ENCODE measurements at places on chromosomes 1 and 21.
A peak's percentile ranks its signal among the peaks of the same experiment; 100 is the strongest.

GRCh38 chr21:43211760-43212115 lies 42.9 kb downstream of the CRYAA start:
- peak; percentile 20 for DNase-seq

- no peak for DNase-seq
These were observed 96.7 kb upstream of the CXADR start for GRCh38 chr21:17416139-17416538.

DNA sequence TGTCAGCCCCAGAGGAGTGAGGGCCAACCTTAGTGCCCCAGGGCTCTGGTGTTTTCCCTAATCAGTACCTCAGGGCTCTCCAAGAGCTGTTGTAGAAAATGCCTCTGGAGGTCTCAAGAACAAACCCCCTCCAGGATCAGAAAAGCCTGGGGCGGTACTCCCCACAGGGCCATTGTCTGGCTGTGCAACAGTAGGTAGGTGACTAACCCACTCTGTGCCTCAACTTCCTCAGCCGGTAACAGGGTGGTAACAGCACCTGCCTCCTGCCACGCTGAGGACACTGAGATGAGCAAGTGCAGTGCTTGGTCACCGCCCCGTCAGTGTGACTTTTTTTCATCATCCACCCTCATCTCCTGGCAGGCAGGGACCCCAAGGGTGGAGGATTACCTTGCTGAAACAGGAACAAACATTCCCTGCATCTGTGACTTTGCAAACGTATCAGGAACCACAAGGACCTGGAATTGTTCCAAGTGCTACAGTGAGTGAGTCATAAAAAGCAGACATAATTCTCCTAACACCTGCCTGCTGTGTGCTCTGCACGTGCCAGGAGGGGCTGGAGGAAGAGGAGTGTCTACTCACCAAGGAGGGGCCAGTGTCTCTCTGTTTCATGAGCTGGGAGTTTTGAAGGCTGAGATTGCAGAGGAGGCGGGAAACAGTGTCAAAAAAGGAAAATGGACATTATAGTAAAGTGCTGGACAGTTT lies 440.8 kb downstream of the NPHP4 start:
- DNase-seq: peak; percentile 52

DNA sequence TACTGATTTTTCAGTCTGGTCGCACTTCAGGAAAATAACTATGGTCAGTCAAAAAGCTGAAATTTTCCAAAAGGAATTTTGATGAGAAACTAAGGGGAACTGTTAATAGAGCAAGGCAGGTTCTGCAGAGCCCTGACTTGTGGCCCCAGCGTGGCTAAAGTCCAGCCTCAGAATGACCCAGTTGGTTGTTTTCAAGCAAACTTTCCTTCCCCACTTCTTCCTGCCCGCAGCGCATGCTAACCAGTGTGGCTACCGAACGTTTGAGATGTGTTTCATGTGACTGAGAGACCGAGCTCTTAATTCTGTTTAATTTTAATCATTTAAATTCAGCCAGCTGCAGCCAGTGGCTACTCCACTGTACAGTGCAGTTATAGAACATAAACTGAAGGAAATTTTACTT lies 6.2 kb upstream of the IL10RB start:
- peak; percentile 32 for DNase-seq

DNA sequence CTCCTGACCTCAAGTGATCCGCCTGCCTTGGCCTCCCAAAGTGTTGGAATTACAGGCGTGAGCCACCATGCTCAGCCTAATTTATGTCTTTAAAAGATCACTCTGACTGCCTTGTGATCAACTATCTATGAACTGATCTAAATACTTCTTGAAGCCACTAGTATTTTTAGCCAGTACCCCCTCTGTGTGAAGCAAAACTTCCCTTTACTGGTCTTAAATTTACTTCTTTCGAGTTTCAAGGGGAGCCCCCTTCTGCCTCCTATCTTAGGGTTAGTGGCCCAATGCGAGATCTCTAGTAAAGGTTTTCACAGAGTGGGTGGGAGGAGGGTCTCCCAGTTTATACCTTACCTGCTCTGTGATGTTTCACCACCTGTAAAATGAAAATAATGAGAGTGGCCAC lies 66.1 kb upstream of the RPL11 start:
- DNase-seq: no peak

- DNase-seq: peak; percentile 76
These were observed 87.5 kb upstream of the RHOU start for GRCh38 chr1:228647523-228648444.

DNA sequence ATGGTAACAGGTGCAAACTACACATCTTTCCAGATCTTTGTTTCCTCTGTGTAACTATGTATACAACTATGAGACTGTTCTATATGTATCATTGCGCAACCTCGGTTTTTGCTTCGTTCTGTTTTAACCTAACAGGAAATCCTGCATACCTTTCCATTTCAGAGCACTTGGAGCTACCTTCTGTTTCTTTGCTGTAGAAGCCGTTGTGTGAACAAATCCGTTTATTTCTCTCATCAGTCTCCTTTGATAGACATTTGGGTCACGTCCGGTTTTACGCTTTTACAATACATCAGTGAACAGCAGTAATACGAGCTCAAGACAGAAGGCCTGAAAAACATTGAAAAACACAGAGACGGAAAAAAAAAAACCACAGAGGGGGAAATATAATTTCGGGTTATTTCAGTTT lies 10.5 kb downstream of the ATP5IF1 start:
- DNase-seq: peak; percentile 68

DNA sequence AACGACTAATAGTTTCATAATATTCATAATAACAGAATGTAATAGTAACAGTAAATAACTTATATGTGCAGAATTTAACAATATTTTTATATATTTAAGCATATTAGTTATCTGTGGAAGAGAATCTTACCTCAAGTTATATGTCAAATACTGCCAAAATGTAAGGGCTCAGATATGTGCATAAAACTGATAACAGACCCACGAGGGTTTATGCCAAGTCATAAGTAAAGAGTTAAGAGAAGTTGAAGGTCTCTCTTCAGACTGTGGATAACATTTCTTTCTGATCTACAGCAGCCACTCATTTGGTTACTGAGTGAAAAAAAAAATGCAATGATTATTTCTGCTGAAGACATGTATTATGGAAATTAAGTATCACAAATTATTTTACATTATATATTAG lies 1167.8 kb upstream of the NCAM2 start:
- no peak for DNase-seq

- DNase-seq: no peak
These were observed 102.7 kb upstream of the C21orf91 start for GRCh38 chr21:17921579-17922530.

DNA sequence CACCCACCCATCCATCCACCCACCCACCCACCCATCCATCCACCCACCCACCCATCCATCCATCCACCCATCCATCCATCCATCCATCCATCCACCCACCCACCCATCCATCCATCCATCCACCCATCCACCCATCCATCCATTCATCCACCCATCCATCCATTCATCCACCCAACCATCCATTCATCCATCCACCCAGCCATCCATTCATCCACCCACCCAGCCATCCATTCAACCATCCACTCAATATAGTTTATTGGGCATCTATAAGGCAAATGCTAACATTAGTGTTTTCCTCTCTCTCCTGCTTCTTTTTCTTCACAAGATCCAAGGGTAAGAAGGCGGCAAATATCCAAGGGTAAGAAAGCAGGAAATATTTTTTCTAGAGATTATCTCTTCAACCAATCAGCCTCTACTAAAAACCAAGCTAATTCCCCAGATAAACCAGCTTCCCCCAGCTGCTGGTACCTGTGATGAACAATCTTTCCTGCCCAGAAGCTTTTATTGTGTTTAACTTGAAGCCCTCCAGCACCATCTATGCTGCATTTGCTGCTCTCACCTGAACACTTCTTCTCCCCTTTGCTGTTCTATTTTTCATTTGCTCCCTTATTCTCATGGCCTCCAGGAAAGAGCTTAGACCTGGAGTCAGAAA lies 22.6 kb upstream of the ATP2B4 start:
- no peak for DNase-seq

DNA sequence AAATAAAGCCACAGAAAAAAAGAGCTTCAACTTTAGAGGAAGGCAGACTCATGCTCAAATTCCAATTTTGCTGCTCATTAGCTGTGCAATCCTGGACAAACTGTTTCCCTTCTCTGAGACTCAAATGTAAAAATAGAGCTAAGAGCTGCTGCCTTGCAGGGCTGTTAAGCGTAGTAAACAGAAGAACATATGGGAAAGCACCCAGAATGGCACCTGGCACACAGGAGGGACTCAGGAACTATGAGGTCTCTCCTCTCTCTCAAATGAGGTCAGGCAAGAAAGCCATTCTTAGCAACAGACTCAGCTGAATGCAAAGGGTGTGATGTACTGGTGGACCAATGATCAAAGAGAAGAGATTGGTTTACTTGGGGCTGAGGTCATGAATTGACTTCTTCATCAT lies 61.3 kb downstream of the TRABD2B start:
- DNase-seq: no peak

DNA sequence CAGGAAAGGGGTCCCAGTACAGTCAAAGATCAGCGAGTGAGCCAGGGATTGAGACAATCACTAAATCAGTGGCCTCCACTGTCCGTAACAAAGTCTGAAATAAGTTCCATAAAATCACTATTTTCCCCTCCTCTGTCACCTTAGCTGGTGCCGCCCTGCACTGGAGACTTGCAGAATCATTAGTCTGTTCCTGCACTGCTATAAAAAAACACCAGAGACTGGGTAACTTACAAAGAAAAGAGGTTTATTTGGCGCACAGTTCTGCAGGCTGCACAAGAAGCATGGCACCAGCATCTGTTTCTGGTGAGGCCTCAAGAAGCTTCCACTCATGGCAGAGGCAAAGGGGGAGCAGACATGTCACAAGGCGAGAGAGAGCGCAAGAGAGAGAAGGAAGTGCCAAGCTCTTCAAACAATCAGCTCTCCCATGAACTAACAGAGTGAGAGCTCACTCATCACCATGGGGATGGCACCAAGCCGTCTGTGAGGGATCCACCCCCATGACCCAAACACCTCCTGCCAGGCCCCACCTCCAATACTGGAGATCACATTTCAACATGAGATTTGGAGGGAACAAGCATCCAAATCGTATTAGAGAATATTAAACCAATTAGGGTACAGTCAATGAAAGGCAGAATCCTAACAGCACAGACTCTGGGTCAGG lies 129.8 kb upstream of the TIAM1 start:
- no peak for DNase-seq

DNA sequence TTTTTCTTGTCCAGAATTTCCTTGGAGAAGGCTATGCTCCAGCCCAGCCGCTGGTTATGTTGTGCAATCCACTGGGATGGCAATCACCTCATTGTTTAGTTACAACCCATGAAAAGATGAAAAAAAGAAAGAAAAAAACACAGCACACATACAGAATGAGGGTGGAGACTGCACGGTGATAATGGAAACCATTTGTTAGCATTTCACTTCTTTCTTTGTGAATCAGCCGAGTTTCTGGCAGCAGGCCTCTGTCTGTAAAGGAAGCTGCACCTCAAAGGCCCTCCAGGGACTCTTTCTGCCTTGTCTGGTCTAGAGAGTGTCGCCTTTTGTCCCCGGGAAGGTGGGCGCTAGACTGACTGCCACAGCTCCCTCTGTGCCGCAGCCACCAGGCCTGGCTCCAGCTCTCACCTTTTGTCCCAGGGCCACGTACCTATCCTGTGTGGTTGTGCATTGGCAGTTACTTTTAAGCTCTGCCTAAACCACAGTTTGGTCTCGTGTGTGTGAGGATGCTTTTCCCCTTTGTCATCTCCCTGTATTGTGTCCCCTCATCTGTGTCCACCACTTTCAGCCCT lies 35.6 kb downstream of the NGF start:
- no peak for DNase-seq

DNA sequence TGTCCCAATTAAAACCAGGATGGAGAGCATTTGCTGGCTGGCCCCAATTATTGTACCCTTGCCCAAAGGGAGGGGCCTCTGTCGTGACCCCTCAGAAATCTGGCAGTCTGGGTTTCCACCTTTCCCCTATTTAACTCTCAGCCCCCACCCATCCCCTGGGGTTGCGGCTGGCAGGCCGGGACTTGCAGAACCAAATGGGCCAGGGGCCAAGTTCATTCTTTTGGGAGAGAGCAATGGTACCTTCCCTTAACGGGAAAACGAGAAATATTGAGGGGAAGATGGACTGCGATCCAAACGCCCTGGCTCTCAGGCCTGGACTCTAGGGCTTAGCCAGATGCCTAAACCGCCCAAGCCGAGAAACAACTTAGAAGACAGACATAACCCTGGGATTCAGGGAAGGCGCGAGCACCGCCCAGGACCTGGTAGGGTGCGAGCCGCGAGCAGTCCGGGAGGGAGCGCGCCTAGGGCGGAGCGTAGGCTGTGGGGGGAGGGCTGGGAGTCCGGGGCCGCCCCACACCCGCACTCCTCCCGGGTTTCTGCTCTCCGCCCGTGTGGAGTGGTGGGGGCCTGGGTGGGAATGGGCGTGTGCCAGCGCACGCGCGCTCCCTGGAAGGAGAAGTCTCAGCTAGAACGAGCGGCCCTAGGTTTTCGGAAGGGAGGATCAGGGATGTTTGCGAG lies at the start of gene SLC27A3:
SLC27A3 (plus strand) TSS at position 628 of the 678 bp plus-strand sequence. CDS start 91 bp downstream, outside the sequence.
- DNase-seq: peak; percentile 87

DNA sequence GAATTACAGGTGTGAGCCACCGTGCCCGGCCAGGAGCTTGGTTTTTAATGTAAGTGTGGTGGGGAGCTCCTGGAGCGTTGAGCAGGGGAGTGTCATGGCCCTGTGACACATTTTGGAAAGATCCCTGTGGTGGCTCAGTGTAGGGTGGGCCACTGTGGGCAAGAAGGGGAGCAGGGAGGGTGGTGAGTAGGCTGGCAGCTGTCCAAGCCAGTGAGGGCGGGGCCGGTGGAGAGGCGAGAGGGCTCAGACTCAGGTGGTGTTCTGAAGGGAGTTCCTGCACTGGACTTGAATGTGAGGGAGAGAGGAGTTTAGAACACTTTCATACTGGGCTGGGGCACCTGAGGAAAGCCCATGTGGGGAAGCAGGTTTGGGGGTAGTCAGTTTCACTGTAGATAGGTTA lies 3.1 kb upstream of the EVA1B start:
- no peak for DNase-seq

- DNase-seq: no peak
These were observed 39.3 kb downstream of the TAS1R2 start for GRCh38 chr1:18819986-18820790.

DNA sequence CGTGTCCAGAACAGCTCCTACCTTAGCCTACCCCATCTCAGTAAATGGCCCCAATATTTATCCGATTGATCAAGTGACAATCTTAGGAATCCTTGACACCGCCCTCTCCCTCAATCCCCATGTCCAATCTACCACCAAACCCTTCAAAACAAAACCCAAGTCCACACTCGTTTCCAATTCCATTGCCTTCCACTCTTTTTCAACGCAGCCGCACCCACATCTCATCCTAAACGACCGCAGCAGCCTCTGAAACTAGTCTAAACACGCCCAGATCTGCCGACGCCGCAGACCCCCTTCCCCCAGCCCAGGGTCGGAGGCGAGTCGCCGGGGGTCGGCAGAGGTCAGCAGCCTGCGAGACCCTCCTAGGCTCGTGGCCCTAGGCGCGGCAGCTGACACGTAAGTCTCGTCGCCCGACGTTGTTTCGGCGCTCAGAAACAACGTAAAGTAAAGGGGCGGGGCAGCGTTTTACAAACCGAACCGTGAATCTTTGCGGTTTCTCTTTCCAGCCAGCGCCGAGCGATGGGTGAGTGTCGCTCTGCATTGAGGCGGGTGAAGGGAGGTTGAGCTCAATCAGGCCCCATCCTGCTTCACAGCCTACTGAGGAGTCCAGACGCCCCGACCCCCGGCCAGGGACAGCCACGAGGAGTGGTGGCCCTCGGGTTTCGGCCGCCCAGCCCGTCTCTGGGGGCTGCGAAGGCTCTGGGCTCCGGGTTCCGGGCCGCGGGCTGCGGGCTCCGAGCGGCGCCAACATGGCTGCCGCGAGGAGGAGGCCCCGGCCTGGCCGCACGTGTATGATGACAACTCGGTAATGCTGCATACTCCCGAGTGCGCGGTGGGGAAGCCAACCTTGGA lies at the start of gene RPS8:
RPS8 (plus strand) TSS at position 463 of the 852 bp plus-strand sequence; CDS start at position 520, 57 bp downstream.
- DNase-seq: peak; percentile 95

GRCh38 chr1:27773826-27774445 lies 917 bp downstream of the STX12 start:
- DNase-seq: no peak
